ENCODE measurements at places on chromosomes 12 and 14.
A peak's percentile ranks its signal among the peaks of the same experiment; 100 is the strongest.

GRCh38 chr14:59278111-59278510 lies 89.6 kb downstream of the DAAM1 start:
- no peak for DNase-seq

GRCh38 chr14:81989211-81989610 lies 455.6 kb upstream of the SEL1L start:
- peak; percentile 3 for DNase-seq

- DNase-seq = no peak
These were observed 452 bp downstream of the INHBE start for GRCh38 chr12:57455374-57456144.

DNA sequence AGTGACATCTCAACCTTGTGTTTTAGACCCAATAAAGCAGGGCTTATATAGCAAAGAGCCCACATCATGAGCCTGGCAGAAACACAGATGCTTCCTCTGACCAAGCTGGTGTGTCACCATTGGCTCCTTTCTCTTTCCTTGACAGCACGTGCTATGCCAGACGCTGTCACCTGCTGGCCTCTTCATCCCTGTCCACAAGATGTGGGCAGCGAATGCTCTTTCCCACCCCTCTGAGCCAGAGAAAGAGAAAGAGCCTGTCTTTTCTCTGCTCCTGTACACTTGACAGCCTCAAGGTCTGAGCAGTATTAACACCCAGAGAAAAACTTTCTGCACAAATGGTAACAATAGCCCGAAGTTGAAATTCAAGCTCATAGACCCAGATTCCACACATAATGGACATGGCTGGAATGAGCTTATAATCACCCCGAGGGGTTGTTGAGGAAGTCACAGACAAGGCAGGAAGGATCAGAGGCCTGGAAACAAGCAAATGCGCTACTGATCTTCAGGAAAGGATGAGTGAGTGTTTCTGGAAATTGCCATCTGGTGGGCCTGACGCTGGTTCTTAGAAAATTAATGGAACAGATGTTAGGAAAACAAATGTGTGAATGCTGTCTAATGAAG lies 8.9 kb downstream of the TGFB3 start:
- no peak for DNase-seq

- DNase-seq = no peak
These were observed 11.1 kb downstream of the EPS8 start for GRCh38 chr12:15778126-15778525.

DNA sequence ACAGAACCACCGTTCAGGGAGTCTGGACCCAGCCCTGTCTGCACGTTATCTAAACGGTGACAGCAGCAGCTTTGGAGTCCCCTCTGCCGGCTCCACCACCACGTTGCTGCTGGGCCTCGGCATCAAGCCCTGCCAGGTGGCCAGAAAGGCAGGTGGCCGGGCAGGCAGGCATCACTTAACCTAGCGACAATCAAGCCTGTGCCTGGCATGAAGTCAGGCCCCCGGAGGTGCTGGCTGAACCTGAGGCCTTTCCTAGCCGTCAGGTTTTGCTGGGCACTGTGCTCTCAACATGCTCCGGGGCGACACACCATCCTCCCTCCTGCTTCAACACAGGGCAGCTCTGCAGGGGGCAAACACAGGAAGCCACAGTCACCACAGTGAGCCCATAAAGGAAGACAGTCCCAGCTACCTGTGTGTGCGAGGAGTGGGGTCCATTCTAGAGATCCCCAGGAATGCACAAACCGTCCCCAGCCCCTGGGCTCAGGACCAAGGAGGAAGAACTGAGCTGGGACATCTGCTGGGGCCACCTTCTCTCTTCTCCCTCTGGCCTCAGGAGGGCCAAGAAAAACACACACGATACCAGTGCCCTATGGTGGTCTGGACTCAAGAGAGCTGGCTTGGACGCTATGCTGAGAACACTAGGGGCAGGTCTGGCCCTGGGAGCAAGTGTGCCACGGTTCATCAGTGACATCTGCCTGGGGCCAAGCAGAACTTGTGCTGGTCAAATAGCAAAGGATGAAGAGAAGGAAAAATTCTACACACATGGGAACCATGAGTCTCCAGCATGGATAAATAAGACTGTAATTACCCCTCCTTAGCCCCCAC lies 44.7 kb downstream of the CCDC88C start:
- no peak for DNase-seq

DNA sequence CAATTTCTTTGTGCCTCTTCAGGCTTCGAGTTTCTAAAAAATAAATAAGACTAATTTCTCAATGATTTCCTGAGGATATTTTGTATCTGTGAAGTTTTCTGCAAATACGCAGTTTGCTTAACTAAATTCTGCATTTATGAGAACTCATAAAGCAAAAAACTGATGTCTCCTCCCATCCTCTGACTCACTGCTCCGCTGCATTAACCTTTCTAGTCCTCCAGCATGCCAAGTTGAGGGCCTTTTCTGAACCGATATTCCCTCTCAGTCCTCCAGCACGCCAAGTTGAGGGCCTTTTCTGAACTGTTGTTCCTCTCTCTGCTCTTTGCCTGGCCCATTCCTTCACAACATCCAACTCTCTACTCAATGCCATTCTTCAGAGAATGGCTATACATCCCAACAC lies 3.2 kb downstream of the IPO8 start:
- no peak for DNase-seq

- peak; percentile 12 for DNase-seq
These were observed 41.4 kb upstream of the TUNAR start for GRCh38 chr14:95835121-95835730.

DNA sequence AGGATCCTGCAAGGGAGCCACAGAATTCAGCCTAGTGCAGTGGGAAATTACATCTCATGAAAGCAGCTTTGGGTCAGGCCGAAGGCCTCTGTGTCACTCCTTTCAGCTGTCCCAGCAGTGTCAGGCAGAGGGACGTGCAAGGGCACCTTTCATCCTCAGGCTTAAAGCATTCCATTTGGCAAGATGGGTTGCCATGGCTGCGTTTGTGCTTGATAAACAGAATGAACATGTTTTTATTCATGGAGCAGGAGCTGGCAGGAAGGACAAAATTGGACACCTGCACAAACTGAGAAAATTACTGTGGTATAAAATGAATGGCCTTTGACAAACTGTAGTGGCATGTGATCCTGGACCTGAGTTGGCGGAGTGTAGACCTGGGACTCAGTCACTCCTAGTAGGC lies 29.4 kb downstream of the ACAD10 start:
- no peak for DNase-seq

DNA sequence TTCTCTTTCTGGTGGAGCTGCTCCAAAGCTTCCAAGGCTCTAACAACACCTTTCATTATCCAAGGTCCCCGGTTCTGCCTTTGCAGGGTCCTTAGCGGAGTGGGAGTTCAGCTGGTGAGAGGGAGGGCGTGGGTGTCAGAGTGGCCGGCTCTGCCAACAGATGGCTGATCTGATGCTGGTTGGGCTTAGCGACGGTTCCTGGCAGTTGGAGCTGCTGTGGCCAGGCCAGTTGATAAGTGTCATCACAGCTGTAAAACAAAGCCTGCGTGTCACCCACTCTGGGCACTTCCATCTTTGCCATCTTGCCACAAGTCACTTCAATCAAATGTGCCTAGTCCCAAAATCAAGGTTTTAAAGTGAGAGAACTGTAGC lies 36.3 kb downstream of the RIN3 start:
- DNase-seq = peak; percentile 80

GRCh38 chr12:70467918-70468733 lies 102.0 kb downstream of the KCNMB4 start:
- no peak for DNase-seq

DNA sequence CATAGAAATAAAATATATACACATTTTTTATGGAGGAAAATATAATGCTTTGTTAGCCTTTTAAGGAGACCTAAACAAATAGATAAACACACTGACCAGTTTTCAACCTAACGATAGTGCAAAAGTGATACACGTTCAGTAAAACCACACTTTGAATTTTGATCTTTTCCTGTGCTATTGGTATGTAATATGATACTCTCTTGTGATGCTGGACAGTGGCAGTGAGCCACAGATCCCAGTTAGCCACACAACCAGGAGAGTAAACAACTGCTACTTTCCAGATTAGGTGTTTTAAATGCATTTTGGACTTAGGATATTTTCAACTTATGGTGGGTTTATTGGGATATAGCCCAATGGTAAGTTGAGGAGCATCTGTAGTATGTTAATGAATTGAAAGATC lies 243.1 kb downstream of the ERC1 start:
- DNase-seq = no peak

- peak; percentile 53 for DNase-seq
These were observed 36.9 kb downstream of the PSEN1 start for GRCh38 chr14:73173092-73173735.
